T-helper 22 cell (primary cell): ENCODE measurements at places on chromosomes 13 and 19.

GRCh38 chr13:40540328-40541044, 126.0 kb downstream of the FOXO1 start:
- no peak for DNase-seq

- DNase-seq = no peak
These were observed 9.1 kb upstream of the OLFM2 start for GRCh38 chr19:9945319-9945966.

- DNase-seq = no peak
These were observed 290.4 kb downstream of the SLITRK5 start for GRCh38 chr13:87961546-87961945.

DNA sequence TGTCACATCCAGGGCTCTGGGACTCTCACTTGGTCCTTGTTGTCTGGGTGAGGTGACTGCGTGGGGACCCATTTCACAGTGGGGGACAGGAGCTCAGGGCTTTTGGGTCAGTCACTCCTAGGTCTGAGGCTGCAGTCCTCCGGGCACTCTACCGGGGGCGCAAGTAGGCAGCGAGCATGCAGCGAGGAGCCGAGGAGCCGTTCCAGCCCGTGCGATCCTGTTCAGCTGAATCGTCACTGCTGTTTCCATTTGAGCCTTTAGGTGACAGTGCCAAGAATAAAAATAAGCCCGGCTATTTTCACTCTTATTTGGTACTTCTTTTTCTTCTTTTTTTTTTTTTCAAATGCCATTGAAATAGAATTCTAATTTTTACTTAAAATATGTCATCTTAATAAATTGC, 126.5 kb downstream of the ZNF536 start:
- DNase-seq = no peak

GRCh38 chr19:32497391-32497790, 83.6 kb upstream of the PDCD5 start:
- DNase-seq = no peak

- DNase-seq = no peak
These were observed 727 bp downstream of the CERS1 start for GRCh38 chr19:18895038-18895823.

- no peak for DNase-seq
These were observed 93.2 kb downstream of the STK24 start for GRCh38 chr13:98483601-98484288.

GRCh38 chr13:67506407-67506806, 276.3 kb upstream of the PCDH9 start:
- DNase-seq = no peak

GRCh38 chr13:95038949-95039348, 262.3 kb downstream of the ABCC4 start:
- no peak for DNase-seq

DNA sequence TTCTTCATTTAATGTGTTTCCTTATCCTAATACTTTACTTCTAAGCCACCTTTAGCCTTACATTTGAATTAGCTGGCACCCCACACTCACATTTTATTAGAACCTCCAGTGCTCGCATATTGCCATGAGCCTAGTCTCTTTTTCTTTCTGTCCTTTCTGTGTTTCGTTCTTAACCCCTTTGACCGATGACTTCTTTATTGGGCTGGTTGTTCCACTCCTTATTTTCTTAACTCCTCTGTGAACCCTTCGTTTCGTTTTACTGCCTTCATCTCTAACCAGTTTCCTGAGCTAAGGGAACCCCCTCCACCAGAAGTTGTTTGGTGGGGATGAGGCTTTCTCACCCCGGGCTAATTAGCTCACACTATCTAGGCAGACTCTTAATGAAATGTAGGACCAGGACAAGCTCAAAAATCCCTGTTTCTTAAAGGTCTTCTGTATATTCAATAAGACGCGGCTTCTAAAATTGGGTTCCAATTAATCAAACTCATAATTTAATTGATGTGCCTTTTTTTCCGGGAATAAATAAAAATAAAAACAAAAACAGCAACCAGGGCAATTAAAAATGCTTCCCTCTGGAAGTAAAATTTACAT, 19.1 kb upstream of the ARHGEF7 start:
- DNase-seq = no peak

- no peak for DNase-seq
These were observed 207.6 kb downstream of the DNAJC15 start for GRCh38 chr13:43230989-43231388.

DNA sequence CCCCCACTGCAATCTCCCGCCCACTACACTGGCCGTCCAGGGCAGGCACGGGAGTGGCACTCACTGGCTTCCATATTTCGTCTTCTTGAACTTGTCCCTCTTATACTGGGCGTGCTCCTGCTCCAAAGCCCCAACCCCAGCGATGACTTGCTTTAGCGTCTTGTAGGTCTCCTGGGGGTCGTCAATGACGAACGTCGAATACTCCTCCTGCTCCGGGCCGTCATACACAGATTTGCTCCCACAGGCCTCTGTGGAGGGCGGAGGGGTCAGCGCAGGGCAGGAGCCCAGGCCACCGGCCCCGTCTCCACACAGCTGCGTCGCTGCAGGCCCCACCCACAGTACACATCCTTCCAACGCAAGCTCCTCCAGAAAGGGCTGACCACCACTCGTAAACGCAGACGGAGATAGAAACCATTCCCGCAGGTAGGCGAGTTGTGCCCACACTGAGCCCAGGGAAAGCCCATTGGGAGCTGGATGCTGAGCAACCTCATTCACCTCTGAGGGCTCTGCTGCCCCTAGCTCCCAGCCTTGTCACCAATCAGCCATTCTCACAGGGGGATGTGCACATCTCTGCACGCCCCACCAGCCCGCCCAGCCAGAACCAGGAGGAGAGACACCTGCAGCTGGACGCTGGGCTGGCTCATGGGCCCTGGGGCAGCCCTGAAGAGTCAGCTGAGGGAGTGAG, 7.9 kb upstream of the C13orf46 start:
- DNase-seq = no peak

DNA sequence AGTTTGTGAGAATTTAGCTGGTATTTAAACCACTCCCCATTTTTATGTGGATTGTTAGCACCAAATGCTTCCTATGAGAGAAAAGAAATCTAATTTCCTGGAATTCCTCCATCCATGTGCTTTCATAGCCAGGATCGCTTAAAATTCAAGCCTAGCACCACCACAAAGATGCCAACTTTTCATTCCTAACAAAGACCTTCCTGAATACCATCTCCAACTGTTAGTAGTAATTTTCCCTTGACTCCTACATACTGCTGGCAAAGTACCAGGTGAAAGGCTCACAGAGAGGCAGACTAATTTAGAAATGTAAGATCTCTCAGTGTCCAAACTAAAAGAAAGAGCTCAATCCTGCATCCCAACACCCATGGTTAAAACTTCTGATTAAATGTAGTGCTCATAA, 386.3 kb downstream of the KCTD12 start:
- DNase-seq = no peak

- DNase-seq = no peak
These were observed 49.8 kb downstream of the KATNAL1 start for GRCh38 chr13:30257468-30258099.

- no peak for DNase-seq
These were observed 61.1 kb downstream of the ZNF431 start for GRCh38 chr19:21202865-21203494.

- no peak for DNase-seq
These were observed 4.1 kb upstream of the CD79A start for GRCh38 chr19:41872775-41873647.

DNA sequence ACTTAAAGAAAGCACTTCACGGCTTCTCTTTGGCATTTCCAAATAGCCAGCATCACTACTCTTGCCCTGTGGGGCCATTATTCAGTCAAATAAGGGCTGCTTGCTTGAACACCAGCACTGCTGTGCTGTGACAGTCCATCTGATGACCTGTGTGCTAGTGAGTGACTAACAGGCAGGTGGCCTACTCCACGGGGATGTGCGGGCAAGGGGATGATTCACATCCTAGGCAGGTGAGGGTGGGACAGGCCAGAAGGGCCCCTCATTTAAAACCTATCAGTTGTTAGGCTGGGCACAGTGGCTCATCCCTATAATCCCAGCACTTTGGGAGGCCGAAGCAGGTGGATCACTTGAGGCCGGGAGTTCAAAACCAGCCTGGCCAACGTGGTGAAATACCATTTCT, 8.2 kb downstream of the CCNE1 start:
- DNase-seq = no peak

GRCh38 chr13:48158915-48159314, 64.0 kb upstream of the MED4 start:
- no peak for DNase-seq

DNA sequence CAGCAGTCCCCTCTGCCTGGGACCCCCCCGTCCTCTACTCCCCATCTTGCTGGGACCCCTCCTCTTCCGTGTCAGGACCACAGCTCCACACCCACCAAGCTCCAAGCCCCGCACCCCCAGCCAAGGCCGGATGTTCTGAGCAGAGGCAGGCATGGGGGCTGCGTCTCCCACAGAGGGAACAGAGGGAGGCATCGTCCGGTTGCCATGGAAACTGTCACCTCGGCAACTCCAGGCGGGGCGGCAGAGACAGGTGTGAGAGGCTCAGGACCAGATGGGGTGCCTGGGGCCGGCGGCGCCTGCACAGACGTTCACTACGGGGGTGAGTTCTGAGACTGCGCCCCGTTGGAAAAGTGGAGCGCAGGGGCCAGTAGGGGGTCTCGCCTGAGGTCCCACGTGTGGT, 5.4 kb downstream of the RNU6-9 start:
- no peak for DNase-seq

DNA sequence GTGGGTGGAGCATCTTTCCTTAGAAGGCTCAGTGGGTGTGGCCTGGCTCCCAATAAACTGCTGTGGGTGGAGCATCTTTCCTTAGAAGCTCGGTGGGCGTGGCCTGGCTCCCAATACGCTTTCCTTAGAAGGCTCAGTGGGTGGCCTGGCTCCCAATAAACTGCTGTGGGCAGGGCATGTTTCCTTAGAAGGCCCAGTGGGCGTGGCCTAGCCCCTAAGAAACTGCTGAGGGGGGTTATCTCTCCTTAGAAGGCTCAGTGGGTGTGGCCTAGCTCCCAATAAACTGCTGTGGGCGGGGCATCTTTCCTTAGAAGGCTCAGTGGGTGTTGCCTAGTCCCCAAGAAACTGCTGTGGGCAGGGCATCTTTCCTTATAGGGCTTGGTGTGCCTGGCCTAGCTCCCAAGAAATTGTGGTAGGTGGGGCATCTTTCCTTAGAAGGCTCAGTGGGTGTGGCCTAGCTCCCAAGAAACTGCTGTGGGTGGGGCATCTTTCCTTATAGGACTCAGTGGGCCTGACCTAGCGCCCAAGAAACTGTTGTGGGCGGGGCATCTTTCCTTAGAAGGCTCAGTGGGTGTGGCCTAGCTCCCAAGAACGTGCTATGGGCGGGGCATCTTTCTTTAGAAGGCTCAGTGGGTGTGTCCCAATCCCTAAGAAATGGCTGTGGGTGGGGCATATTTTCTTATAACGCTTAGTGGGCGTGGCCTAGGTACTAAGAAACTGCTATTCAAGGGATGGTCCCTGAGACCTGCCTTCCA, 10.3 kb downstream of the HSH2D start:
- DNase-seq = no peak

DNA sequence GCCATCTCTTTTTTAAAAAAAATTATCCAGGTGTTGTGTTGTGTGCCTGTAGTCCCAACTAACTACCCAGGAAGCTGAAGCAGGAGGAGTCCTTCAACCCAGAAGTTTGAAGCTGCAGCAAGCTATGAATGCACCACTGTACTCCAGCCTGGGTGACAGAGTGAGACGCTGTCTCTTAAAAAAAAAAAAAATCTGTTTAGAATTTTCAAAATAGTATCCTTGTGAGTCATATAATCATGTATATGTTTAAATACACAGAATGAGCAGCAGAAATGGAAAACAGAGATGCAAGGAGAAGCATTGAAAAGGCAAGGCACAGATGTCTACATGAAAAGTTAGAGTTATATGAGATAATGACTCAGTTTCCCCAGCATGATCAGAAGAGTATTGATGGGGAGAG, 31.2 kb downstream of the SYDE1 start:
- DNase-seq = no peak

DNA sequence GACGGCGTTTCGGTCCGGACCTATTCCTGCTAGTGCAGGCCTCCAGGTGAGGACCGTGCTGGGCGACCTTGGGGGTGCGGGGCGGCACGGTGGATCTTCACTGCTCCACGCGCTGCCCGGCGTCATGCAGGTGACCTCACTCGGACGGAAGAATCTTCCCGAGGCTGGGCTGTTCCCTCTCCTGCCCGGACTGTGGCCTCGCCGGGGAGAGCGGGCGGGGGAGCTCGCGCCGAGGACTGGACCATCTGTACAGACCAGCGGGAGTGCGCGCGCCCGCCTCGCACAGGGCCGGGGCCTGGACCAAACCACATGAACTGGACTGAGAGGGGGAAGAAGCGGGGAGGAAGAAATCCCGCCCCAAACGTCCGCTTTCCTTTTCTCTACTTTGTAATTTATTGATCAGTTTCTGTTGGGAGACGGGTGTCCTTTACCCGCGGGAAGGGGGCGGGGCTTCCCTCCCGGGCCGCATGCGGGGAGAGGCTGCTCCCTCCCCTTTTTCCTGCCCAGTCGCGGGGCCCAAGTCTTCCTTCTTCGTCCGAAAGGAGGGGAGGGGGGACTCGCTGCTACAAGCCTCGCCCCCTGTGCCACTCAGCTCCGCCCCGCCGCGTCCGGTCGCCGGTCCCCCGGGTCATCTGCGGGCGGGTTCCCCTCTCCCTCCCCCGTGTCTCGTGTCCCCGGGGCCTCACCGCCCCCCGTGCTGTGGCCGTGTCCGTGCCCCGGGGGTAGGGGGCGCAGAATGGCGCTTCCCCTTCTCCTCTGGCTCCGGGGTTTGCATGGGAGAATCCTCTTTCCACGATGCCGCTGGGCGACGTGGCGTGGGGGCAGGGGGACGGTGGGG, 4.9 kb downstream of the HRC start:
- DNase-seq = peak; percentile 23

GRCh38 chr19:55546822-55547614, 1.7 kb upstream of the SBK3 start:
- DNase-seq = no peak

DNA sequence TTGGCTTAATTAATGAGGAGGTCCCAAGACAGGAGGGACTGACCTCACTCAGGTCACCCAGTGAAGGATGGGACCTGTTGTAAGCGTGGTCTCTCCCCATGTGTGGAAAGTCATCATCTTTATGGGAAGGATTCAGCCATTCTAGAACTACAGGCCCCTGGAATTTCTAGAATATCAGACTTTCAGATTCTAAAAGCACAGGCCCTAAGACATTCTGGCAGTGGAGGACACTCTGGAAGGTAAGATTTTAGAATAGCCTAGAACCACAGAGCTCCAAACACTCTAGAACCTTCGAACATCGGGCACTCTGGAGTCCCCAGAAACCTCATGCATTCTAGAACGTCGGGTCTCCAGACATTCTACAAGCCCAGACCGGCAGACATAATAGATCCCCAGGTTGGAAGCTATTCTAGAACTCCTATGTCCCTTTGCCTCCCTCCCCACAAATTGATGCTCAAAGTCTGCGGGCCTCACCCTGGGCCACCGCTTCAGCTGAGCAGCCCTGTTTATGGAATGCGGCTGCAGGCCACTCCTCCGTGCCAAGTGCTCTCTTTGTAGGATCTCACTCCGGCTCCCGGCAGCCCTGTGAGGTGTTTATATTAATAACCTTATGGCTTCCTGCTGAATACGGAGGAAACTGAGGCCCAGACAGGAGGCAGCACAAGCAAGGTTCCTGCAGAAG, 1.9 kb upstream of the KLK15 start:
- no peak for DNase-seq

GRCh38 chr13:105196052-105196451, 1339.4 kb downstream of the EFNB2 start:
- DNase-seq = no peak

GRCh38 chr19:3482507-3483225, 575 bp downstream of the SMIM44 start:
- DNase-seq = no peak

- DNase-seq = no peak
These were observed 14.1 kb downstream of the POU4F1 start for GRCh38 chr13:78589206-78589605.

GRCh38 chr13:27919659-27919933, 204 bp upstream of the PDX1 start:
- DNase-seq = no peak
